ENCODE measurements at places on chromosomes 2 and 18.

GRCh38 chr2:32003791-32004190 lies 7.0 kb downstream of the MEMO1 start:
- no peak for DNase-seq

DNA sequence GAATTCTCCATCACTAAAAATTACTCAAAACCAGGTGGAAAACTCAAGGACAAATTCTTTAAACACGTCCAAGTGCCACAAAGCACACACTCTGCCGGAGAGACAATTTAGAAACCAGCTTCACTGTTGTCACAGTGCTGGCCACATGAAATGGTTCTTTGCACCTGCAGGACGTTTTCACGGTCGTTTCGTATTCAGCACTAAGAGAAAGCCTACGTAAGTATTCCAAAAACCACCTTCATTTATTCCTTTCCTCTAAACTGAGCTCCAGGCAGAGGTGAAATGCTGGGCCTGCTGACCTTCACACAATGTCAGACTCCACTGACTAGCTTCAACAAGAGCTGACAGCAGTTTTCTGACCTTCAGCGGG lies 680 bp downstream of the ATP5F1A start:
- DNase-seq: no peak

DNA sequence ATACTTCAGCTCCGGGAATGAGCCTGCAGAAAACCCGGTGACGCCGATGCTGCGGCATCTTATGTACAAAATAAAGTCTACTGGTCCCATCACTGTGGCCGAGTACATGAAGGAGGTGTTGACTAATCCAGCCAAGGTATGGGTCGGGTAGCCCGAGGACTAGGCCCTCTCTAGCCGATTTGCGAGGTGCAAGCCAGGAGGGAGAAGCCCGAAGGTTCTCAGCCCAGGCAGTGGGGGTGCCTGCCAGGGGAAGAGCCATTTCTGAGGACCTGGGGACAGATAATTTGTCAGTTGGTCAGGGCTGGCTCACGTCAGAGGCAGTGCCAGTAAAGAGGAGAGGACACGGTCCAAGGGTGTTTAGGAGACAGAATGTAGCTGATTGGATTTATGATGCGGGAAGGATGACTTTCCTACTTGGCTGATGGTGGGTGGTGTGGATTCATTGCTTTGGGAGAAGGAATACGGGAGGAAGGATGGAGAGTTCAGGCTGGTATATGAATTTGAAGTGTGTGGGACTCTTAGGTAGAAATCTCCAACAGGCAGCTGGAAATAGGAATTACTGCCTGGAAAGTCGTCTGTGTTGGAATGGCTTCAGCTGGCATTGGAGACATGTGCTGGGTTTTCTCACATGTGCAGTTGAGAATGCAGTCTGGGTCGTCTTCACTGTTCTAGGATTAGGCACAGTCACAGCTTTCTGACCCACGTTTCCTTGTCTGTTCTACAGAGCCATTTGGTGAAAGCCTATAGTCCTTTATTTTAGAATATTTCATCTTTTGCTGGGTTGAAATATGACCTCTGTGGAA lies 874 bp downstream of the NDUFAF7 start:
- peak; percentile 37 for DNase-seq

- no peak for DNase-seq
These were observed 44.2 kb downstream of the TTC27 start for GRCh38 chr2:32671885-32672533.

GRCh38 chr2:180604077-180604476 lies 376.3 kb upstream of the UBE2E3 start:
- no peak for DNase-seq

DNA sequence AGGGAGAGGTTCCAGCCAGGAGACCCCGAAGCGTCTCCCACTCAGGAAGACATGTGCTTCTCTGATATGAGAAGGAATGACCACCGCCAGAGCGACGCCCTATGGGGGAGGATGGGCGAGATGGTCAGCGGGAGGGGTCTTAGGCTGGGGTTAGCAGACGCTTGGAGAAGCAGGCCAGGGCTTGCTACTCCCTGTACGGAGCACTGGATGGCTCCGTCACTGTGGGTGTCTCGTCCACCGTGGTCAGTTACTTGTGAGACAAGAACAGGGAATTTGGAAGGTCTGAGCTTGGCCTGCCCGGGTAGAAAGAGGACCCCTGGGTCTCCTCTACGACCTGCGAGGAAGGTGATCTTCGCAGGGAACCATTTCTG lies 39.8 kb downstream of the TMEM18 start:
- DNase-seq: no peak

GRCh38 chr2:53403792-53404413 lies 363.7 kb upstream of the CHAC2 start:
- no peak for DNase-seq

GRCh38 chr2:138359532-138359931 lies 142.0 kb upstream of the SPOPL start:
- DNase-seq: no peak

GRCh38 chr18:72849671-72850070 lies 18.1 kb downstream of the NETO1 start:
- no peak for DNase-seq

DNA sequence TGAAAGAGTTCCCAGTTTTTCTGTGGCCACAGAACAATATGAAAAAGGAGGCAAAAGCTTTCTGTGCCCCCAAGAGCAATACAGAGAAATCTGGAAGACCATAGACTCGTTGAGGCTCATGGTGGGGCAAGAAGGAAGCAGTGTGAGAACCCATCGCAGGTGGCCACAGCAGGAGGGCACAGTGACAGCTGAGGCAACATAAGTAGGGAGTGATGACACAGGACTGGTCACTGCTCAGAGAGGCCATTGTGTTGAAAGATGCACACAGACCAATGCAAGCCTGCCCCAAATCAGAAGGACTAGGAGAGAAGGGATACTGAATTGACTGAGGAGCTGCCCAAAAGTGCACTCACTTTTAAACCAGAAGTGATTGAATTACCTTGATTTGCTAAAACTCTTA lies 483.6 kb downstream of the EPHA4 start:
- DNase-seq: no peak

DNA sequence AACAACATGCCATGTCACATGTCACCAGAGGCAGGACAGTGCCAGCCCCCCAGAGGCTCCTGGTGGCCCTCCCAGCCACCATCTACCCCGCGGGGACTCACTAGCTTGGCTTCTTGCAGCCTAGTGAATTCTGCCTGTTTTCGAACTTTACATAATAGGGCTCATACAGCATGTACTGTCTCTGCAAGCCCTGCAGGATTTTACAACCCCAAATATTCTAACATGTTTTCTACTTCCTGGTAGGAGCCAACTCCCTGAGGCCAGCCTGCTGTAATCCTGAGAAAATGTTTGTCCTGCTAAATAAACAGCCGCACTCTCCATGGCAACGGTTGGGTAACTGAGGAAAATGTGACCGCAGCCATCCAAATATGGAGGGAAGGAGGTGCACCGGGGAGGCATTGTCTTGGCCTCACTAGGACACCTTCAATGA lies 2.7 kb downstream of the PER2 start:
- peak; percentile 89 for DNase-seq

DNA sequence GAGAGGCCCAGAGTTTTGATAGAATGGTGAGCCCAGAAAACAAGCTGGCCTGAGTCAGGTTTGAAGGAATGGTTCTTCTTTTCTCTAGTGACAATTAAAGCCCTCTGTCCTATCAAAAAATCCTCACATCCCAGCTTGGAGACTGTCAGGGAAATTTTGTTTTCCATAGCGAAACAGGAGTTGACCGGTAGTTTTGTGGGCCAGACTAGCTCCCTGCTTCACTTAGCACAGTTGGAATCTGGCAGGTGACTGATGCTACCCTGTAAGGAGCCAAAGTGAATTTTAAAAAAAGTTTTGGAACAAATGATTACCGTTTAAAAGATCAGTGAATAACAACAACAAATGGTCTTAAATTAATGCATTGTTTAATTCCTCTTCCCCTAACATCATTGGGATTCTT lies 6.7 kb downstream of the NAB1 start:
- no peak for DNase-seq

Data from left hindlimb (tissue), 1 donor.